Pulmonary artery endothelial cell (primary cell): ENCODE measurements at places on chromosomes 2 and 18. TPM values are rescaled to one million over a fixed set of nuclear protein-coding genes. Genes with fewer than 3 reads are reported as not detected.

The POTEJ gene
- 0.04 and 0.07 TPM in 2 replicates for total RNA-seq

The SPATS2L gene
- total RNA-seq, result 22.6 and 36.4 TPM in 2 replicates

The SULT1C2 gene
- not detected in 2 replicates for total RNA-seq

The BOD1L2 gene
- total RNA-seq, result not detected in 2 replicates

The ELMOD3 gene
- total RNA-seq, result 8.3 and 17.9 TPM in 2 replicates

The CTAGE1 gene
- total RNA-seq, result not detected in 2 replicates

The DCC gene
- not detected in 2 replicates for total RNA-seq

The RGPD5 gene
- total RNA-seq, result 16.5 and 18.4 TPM in 2 replicates

The ZEB2 gene
- total RNA-seq, result 22.5 and 30.3 TPM in 2 replicates

The TTC21B gene
- total RNA-seq, result 18.2 and 24.2 TPM in 2 replicates

The ALLC gene
- total RNA-seq, result not detected in 2 replicates

The NXPH2 gene
- total RNA-seq, result not detected in 2 replicates

The GALNT14 gene
- not detected in 2 replicates for total RNA-seq

The IL36G gene
- total RNA-seq, result not detected in 2 replicates

The ASB18 gene
- total RNA-seq, result not detected in 2 replicates

The AGFG1 gene
- 70.3 and 105 TPM in 2 replicates for total RNA-seq

The CDH7 gene
- not detected in 2 replicates for total RNA-seq

The HNRNPLL gene
- 36.7 and 50.0 TPM in 2 replicates for total RNA-seq

The TRAPPC8 gene
- total RNA-seq, result 55.1 and 61.4 TPM in 2 replicates

The C2orf72 gene
- not detected in 2 replicates for total RNA-seq

The DCDC2C gene
- not detected in 2 replicates for total RNA-seq

The MC2R gene
- not detected in 2 replicates for total RNA-seq

The NEUROD1 gene
- total RNA-seq, result not detected in 2 replicates

The GPAT2 gene
- 5.1 and 6.3 TPM in 2 replicates for total RNA-seq

The MYL1 gene
- not detected in 2 replicates for total RNA-seq

The EFHD1 gene
- total RNA-seq, result not detected in 2 replicates

The CCBE1 gene
- 1.3 and 2.4 TPM in 2 replicates for total RNA-seq

The CDH2 gene
- total RNA-seq, result 31.6 and 36.5 TPM in 2 replicates

The HOXD12 gene
- not detected in 2 replicates for total RNA-seq

The TNS1 gene
- 26.2 and 30.4 TPM in 2 replicates for total RNA-seq

The CD8A gene
- not detected in 2 replicates for total RNA-seq
